ENCODE measurements at places on chromosomes 4 and X.
A peak's percentile ranks its signal among the peaks of the same experiment; 100 is the strongest.

- DNase-seq, result no peak
Measured at GRCh38 chr4:14084598-14084997, 457.1 kb upstream of the BOD1L1 start.

DNA sequence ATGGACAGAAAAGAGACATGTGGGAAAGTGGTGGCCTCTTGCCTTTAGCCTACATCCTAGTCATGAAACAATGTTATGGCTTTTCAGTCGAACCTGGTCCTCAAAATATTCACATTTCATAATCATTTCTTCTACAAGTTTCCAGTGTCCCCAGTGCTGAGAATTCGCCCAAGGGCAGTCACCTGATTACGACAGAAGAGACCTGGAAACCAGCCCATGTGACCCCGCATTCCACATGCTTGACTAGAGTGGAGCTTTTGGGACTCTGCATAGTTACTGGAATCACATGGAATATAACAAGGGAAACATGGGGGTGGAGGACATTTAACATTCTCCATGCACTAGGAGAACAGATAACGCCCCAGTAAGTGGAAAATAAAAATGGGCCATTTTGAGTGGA, 100.1 kb downstream of the PPARGC1A start:
- no peak for DNase-seq

DNA sequence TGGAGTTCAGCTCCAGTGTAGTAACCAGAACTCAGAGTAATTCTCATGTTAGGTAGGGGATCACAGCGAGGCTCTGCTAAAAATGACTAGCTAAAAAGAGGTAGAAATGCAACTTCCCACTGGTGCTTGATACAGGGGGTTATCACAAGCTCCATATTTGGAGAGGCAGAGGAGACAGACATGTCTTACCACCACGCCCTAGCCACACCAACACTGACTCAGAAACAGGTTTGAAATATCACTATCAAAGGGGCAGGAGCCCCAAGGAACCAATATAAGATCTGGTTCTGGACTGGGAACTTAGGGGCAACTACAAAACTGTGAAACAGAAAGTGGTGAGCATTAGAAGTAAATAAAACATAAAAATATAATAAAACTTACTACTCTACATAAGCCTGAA, 62.9 kb downstream of the IQCM start:
- no peak for DNase-seq

DNA sequence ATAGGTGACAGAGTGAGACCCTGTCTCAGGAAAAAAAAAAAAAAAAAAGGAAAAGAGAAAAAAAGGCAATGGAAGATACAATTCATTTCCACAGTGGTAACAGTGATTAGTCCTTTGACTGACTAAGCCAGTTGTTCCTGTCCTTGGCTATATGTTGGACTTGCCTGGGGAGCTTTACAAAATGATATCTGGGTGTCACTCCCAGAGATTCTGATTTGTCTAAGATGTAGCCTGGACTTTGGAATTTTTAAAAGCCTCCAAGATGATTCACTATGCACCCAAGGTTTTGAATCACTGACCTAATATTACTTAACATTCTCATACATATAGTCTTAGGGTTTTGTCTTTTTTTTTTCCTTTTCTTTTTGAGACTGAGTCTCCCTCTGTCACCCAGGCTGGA, 16.9 kb downstream of the HELQ start:
- no peak for DNase-seq

DNA sequence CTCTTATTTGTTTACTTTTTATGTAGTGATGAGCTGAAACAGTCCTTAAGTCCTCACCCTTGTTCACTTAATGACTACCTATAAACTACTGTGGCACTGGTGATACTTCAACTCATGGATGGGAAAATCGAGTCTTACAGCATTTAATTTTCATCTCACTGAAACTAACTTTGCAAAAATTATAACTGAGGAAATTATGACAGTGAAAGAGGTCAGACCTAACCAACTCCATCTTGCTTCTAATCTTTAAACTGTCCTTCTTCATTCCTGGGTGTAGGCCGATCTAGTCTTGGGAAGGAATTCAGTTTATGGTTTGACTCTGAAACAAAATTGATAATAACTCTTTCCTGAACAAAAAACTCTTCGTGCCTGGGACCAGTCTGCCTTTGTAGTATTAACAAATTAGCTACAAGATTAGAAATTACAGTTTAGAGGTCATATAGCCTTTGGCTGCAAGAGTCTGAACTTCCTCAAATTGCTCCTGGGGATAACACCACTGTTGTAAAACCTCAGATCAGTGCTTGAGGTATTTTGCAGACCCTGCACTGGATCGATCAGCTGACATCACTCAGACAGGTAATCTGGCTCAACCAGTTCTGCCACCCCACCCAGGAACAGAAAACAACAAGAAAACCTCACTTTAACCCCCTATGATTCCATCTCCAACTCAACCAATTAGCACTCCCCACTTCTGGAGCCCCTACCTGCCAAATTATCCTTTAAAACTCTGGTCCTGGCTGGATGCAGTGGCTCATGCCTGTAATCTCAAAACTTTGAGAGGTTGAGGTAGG, 995.7 kb upstream of the PRKX start:
- no peak for DNase-seq

GRCh38 chr4:5409237-5409636, 299.1 kb downstream of the EVC2 start:
- no peak for DNase-seq

DNA sequence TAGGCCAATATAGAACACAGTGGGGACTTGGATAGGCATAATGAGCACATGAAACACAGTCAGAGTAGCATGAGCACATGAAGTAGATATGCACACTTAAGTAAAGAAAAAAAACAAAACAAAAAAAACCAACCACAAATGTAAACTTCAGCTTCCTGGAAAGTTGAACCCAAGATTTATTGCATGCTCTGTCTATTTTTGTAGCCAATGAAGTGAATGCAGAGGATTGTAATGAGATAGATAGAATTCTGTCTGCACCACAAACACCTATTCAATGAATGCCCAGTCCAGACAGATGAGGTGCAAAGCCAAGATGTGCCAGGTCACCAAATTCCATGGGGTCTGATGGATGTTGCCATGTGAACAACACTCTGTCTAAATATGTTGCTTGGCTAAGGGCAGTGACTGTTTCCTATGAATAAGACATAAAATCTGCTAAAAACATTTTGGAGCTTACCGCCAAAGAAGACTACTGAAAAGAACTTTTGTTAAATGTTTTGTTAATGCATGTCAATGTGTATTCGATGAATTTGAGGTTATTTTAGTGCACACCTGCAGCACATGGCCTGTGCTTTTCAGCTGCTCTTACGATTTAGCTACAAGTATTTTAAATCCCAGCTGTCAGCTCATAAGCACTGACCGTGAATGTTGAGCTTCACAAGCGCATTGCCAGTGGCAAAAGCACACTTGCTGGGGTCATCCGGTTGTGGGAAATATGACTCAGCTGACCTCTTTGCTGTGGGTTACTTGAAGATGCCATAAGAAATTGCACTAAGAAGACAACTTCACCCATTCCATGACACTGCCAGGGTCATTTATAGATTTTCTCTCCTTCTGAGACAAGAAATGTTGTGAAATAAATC, 374.8 kb upstream of the GNPDA2 start:
- no peak for DNase-seq

DNA sequence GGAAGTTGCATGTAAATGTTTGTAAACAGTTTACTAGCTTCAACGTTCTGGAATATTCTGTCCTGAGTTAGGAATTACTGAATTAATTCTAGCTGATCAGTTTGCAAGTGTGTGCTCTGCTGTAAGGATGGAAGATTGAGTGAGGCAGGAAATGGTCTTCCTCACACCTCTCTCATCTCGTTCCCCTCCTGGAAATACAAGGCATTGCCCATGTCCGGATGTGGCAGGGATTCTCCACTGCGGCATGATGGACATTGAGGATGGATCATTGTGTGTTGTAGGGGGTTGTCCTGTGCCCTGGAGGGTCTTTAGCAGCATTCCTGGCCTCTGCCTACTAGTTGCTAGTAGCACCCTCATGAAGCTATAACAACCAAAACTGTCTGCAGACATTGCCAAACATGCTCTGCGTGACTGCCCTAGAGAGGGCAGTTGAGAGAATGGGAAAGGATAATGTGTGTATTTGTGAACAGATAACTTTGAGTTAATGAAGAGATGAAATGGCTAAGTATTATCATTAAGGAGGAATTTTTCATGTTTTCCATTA, 12.6 kb downstream of the CA5B start:
- no peak for DNase-seq

GRCh38 chr4:41712425-41712824, 36.1 kb downstream of the PHOX2B start:
- DNase-seq, result no peak

- DNase-seq, result no peak
Measured at GRCh38 chr4:114577386-114577785, 21.2 kb upstream of the UGT8 start.

DNA sequence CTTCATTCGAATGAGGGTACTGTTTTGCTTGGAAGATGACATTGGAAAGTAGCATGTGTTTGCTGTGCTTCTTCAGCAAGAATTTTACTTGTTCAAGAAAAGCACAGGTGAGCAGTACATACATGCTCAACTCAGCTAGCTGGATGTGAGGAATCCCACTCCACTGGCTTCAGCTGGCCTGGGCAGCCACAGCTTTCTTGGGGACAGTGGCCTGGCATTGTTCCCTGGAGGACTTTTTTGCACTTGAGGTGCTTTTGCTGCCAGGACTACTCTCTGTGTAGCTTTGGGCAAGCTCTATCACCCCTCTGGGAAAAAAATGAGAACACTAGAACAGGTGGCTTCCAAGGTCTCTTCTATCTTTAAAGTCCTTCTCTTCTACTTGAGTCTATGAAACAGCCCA, 184.3 kb downstream of the LDB2 start:
- DNase-seq, result no peak

GRCh38 chr4:13537832-13538177, 6.5 kb downstream of the NKX3-2 start:
- DNase-seq, result peak; percentile 1

DNA sequence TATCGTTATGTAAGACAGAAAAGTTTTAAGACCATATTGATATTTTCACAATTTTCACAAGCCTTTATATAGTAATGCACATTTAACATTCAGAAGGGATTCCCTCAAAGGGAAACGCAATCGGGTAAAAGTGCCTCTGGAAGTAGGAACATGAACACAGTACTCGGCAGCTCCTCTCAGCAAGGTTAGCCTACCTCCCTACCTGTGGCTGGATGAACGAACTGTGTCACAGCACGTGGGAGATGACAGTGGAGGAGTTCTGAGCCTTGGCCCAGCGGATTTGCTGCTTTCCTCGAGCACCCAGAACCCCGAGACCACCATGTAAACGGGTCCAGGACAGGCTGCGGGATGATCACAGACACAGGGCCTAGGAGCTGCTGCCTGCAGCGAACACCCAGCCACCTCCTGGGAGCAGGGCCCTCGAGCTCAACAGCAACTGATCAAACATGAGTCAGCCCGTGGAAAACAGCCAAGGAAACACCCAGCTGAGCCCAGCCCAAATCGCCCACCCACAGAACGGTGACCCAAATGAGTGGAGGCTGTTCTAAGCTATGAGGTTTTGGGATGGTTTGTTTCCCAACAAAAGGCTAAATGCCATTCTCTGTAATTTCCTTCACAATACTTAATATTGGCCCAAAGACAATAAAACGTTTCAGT, 30.4 kb downstream of the FAT1 start:
- no peak for DNase-seq

DNA sequence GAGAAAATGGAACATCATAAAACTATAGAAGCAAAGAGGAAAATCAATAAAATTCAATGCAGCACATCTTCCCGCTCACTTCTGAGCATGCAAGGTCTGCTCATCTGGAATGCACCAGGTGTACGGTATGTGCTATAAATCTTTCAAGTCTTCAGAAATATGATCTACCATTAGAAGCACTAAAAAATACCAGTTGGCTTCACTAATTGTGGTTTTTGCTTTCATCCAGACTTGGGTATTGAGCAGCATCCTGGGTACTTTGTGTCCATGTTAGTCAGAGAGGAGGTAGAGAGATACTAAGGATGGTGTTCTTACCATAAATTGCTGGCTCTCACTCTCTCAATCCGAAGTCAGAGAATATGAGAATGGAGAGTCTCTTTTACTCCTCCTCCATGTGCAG, 477.1 kb downstream of the PPARGC1A start:
- DNase-seq, result no peak

DNA sequence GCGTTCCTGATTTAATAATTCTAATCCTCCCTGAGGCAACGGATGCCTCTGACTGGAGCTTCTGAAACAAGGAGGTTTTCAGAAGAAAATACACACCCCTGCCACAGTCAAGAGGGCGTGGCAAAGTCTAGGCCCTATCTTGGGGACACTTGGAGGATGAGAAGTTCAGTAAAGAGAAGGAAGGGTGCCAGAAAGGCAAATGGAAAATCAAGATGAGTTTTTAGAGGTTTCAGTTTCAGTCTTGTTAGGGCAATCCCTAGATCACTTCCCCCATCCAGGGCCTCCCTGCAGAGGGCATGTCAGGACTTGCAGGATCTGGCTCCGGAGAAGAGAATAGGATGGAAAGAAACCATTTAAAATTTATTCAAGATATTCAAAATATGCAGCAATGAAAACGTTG, 28.5 kb upstream of the FGF2 start:
- no peak for DNase-seq

DNA sequence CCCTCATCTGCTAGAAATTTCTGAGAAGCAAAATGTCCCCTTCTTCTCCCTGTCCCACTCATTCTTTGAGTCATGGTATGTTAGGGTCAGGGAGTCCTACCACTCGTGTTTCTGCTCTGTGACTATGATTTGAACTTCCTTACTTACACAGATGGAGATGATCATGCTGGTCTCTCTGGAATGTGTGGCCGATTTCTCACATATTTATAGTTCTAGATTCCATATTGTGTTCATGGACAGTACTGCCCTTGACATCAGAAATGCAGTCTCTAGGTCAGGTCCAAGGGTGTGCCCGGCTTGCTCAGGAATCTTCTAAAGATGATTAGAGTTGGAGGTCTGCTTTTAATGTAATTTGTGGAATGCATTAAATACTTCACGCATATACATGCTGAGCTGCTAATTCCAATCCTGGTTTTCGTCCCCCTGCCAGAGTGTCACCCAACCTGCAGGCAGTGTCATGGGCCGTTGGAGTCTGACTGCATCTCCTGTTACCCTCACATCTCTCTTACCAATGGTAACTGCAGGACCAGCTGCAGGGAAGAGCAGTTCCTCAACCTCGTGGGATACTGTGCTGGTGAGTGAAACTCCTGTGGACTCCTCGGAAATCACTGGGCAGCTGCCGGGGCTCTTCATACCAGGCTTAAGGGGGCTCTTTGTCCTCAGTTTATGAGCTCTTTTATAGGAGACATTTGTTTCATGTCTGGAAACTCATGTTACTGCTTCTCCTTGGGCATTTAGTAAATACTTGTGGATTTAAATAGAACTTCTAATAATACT, 214.1 kb upstream of the ANXA3 start:
- no peak for DNase-seq
